ENCODE measurements at places on chromosomes 5 and 9.

DNA sequence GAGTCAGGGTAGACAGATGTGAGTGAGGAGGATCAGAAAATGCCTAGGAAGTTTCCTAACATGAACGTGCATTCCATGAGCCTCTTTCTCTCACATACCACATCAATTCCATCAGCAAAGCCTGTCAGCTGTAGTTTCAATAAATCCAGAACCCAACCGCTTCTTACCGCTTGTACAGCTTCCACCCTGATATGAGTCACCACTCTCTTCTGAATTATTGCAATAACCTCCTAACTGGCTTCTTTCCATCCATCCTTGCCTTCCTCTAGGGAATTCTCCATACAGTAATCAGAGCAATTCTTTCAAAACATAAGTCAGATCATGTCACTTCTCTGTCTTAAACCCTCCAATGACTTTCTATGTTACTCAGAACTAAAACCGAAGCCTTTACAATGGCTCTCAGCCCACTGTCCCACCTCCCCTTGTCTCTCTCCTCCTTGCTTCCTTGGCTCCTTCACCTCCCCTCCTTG is 8.1 kb upstream of the RAD23B start:
- DNase-seq = no peak

- DNase-seq = no peak
Measured at GRCh38 chr9:115494393-115494792, 376.4 kb upstream of the TNC start.

DNA sequence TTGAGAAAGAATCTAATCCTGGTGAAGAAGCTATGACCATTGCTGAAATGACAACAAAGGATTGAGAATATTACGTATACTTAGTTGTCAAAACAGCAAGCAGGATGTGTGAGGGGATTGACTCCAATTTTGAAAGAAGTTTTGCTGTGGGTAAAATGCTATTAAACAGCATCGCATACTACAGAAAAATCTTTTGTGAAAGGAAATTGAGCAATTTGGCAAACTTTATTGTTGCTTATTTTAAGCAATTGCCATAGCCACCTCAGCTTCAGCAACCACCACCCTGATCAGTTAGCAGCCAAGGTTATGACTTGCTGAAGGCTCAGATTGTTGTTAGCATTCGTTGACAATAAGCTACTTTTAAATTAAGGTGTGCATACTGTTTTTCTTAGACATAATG is 22.5 kb upstream of the ARL14EPL start:
- DNase-seq = no peak

GRCh38 chr5:17433406-17433805 is 64.6 kb upstream of the TAF11L2 start:
- DNase-seq = no peak

- no peak for DNase-seq
Measured at GRCh38 chr5:91176288-91177016, 206.7 kb downstream of the ARRDC3 start.

- DNase-seq = no peak
Measured at GRCh38 chr5:138029501-138029900, 3.4 kb downstream of the FAM13B start.

DNA sequence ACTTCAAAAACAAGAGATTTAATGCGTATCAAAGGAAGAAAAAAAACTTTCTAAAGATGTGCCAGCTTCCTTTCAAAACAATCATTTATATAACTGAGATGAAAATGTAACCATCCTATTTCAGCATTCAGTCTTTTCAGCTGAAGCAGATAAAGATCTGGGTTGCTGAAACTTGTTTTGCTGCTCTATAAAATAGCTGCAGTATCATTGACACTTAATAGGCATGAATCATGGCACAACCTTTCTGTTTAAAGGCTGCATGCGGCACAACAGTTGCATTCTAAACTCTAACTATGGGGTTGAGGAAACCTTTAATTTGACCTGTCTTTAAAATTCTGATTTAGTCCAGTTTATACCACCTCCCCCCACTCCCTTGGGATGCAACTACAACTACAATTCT is 196.7 kb downstream of the MPDZ start:
- no peak for DNase-seq

- DNase-seq = no peak
Measured at GRCh38 chr5:31268686-31269085, 75.2 kb downstream of the CDH6 start.

DNA sequence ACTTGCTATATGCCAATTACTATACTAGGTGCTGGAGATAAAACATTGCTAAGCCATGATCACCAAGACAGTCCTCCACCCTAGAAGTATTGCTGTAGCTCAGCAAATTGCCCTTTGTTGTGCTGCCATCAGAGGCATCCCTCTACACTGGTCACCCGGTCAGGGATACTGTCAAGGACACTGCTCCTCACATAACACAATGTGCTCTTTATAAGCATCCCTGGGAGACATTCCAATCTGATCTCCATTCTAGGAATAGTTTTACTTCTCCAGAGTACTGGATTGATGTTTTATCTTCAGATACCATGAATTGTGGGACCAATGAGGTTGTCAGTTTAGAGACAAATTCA is 10.4 kb upstream of the DNAJA1 start:
- DNase-seq = no peak

GRCh38 chr5:64018966-64019365 is 56.7 kb upstream of the HTR1A start:
- no peak for DNase-seq

DNA sequence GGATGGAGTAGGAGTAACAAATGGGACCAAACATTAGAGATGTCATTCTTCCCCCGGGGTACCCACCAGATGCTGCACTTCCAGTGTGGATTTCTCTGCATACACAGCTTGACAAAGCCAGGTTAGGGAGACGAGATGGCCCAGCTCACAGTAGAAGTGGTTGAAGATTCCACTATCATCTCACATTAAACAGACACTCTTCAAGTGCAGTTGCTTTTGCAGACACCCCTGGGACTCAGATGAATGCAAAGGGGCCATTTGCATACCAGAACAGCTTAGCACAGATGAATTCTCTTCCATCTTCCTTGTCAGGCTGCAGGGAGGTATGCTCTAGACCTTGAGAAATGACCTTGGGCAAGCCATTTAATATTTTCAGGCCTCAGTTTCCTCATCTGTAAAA is 12.6 kb upstream of the C5orf58 start:
- DNase-seq = no peak

GRCh38 chr9:36855448-36856315 is 178.4 kb downstream of the PAX5 start:
- DNase-seq = peak; percentile 57

DNA sequence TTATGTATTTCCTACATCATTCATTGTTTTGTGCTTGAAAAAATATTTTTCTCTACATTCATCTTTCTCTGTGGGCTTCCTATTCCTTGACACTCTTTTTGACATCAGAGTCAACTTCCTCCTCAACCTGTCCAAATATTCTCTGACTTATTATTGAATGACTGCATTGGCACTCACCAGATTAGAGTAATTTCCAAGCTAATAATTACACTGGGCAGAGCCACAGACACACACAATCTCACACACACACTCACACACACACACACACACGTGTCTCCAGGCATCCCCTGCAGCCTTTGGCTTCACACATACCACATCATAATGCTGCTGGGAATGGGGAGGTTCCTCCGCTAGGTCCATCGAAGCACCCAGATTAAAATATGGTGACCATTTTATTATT is 184.5 kb downstream of the SYK start:
- DNase-seq = no peak

DNA sequence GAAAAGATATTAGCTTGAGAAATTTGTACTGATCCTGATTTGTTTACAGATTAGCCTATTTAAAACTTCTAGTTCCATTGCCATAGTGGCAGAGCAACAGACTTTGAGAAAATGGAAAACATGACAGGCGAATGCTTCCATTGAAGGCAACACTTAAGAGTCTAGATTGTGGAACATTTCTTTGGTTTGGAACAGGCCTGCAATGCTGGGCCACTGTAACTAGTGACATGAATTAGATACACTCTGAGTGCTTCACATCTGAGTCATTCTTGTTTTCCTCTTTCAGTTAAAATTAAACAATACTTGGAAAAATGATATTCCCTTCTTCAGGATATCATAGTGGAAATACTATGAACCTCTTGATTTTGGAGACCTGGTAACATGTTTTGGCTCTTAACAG is 453.6 kb upstream of the TUSC1 start:
- no peak for DNase-seq

GRCh38 chr9:38670542-38671371 is 49.2 kb downstream of the FAM240B start:
- no peak for DNase-seq

DNA sequence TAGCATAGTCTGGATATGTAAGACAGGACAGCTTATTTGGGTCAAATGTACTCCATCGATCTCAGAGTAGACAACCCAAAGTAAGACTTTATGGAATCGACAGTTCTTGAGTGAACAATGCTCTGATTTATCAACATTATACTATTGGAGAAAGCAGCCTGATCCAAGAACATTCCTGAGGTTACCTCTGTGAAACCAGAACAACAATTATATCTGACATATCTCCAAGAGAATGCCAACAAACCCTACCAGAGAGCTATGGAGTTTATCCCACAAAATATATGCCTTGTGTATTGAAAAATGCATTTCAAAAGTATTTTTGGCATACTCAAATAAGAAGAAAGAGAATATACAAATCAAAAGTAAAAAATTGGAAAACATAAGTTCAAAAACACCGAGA is 1985.9 kb downstream of the EFNA5 start:
- DNase-seq = no peak

GRCh38 chr5:143992496-143992895 is 178.0 kb downstream of the YIPF5 start:
- no peak for DNase-seq

GRCh38 chr5:19713740-19714139 is 274.3 kb downstream of the CDH18 start:
- no peak for DNase-seq

GRCh38 chr5:144092508-144092907 is 78.0 kb downstream of the YIPF5 start:
- no peak for DNase-seq

GRCh38 chr5:170268884-170269283 is 28.7 kb downstream of the LCP2 start:
- no peak for DNase-seq

DNA sequence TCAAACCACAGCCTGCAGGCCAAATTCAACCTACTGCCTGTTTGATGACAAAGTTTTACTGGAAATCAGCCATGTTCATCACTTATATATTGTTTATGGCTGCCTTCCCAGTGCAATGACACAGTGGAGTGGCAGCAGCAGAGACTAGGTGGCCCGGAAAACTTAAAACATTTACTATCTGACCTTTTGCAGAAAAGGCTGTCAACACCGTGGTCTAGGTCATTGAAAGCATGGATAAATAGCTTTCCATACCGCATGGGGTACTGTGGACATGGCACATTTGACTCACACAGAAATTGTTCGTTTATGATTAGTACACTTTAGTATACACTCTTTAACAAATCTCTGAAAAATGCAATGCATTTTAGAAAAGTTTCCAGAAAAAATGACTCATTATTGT is 298.3 kb upstream of the EFNA5 start:
- DNase-seq = no peak

DNA sequence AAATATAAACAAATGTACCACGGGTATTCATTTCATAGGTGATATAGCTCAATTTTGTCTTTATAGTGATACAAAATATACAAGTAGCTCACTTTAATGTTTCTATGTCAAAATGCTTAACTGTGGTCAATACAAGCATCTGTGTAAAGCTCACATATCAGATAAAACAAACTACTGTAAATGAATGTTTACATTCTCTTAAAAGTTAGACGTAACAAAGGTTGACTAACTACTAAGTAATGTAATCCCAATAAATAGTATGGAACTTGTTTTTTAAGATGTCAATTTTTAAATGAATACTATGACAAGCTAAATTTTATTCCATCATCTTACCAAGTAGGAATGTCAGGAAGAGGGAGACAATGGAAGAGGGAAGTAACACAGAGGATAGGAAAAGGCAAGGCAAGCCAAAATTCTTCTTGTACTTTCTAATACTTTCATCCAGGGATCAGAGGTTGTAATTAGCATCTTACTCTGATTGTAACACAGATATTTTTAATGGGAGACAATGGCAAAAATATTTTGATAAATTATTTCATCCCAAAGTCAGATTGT is 105.5 kb downstream of the STRBP start:
- no peak for DNase-seq

DNA sequence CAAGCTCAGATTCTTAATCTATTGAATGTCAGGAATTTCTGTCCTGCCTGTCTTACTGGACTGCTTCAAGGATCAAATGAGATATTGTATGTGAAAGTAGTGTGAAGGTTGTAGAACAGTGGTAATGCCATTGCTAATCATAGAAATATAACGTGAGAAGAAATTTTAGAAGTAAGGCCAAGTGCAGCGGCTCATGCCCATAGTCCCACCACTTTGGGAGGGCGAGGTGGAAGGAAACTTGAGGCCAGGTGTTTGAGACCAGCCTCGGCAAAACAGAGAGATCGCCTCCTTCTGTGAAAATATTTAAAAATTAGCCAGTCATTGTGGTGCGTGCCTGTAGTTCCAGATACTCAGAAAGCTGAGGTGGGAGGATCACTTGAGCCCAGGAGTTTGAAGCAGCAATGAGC is 5.1 kb upstream of the HSPA5 start:
- no peak for DNase-seq

GRCh38 chr9:23563517-23563916 is 262.5 kb downstream of the ELAVL2 start:
- no peak for DNase-seq

GRCh38 chr9:133514460-133515239 is 10.1 kb downstream of the MYMK start:
- no peak for DNase-seq

DNA sequence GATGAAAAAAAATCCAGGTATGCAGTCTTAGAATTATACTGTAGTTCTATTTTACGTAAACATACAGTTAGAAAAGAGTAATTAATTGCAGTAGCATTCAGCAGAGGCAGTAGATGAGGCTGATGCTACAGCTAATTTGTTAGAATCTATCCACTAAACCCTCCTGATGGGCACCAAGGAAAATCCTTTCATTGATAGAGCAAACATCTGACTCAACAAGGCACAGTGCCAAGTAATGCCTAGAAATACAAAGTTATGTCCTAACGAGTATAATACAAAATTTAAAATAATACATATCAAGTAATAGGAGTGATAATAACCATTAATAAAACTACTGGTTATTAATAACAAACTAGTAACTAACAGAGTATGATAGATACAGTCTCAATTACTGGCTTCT is 9.0 kb downstream of the MOCS2 start:
- DNase-seq = no peak

DNA sequence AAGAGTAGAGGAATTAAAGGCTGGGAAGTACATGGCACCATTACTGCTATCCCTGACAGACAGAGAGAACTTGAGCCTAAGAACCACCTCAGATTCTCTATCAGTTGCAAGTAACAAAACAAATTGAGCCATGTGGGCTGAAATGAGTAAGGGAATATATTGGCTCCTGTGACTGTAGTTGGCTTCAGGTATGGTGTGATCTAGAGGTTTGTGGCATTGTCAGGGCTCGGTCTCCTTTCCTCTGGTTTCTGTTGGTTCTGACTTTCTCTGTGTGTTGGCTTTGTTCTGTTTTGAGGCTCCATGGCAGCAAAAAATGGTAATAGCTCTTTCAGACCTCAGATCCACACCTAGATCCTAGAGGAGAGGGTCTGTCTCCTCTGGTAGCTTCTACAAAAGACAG is 5.7 kb downstream of the GALNT10 start:
- DNase-seq = no peak

GRCh38 chr5:107428303-107428813 is 242.4 kb downstream of the EFNA5 start:
- no peak for DNase-seq

- DNase-seq = no peak
Measured at GRCh38 chr9:13857521-13857920, 456.4 kb downstream of the NFIB start.

- DNase-seq = no peak
Measured at GRCh38 chr5:179758955-179759354, 26.3 kb downstream of the MAML1 start.
